Thoracic aorta (tissue), 2 donors: ENCODE measurements at places on chromosomes 2 and 18.

DNA sequence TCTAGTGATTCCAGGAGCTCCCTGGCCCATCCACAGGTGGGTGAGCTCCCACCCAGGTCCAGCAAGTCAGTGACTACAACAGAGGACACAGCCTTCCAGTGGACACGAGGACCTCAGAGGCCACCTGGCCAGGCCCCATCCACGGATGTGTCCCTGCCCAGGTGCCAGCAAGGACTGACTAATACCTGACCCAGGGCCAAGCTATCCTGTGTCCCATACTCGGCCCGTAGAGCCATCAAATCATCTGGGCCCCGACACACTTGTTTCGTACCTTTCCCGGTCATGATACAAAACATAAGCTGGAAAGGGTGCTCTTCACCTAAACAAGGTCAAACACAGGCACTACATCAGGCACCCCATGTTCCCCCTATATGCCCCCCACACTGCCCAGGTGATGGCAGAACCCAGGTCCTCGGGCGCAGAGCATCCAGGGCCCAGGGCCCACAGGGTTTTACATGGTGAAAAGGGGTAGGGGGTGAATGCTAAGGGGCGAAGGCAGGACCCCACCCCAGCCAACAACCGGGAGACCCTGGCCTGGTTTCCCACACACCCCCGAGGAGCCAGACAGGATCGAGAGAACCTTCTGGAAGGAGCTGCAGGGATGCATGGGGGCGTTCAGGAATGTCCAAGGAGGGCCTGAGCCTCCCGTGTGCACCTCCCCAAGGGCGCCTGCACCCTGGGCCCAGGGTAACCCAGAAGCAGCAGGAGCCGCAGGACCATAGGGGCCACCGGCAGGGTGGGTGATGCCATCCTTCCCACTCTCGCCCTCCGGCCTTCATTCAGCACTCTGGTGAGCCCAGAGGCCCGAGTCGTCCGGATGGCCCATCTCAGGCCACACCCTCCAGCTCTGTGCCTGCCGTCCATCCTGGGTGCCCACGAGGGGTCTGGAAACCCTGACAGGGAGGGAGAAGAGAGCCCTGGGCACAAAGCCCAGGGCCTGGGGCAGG is 94.3 kb downstream of the HDAC4 start:
- DNase-seq, result no peak

DNA sequence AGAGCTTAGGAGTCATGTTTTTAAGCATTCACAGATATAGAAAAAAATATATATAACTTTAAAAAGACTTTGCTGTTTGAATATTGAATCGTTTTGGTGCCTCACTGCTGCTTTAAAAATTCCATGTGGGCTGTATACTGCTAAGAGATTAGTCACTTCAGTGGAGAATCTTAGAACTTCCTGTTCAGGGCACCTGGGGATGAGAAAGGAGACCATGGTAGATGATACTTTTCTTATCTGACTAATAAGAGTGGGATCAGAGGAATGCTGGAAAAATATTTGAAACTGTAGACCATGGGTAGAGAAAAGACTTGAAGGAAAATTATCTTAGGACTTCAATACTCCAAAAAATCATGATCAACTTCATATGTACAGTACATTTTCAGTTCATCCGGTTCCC is 442.2 kb upstream of the SETBP1 start:
- DNase-seq, result no peak

- DNase-seq, result no peak
These were observed 84.2 kb upstream of the NCK2 start for GRCh38 chr2:105660489-105660888.

DNA sequence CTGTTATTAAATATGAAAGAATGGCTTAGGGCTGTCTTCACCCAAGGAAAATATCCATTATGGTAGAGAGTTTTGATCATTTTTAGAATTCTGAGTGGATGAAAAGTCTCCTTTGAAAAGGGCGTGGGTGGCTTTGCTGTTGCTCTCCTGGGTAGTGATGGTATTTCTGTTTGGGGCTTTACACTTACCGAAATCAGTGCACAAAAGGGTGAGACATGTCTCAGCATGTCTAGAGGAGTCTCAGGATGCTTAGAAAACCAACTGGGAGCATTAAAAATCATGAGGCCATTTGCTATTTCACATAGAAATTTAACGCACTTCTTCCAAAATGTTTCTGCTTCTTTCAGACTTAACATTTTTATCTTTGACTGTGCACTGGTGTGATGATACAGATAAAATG is 49.6 kb downstream of the ZCCHC2 start:
- no peak for DNase-seq

- no peak for DNase-seq
These were observed 491.5 kb downstream of the NYAP2 start for GRCh38 chr2:225891013-225891412.

GRCh38 chr2:24926602-24927252 is 6.7 kb upstream of the ADCY3 start:
- DNase-seq, result no peak

DNA sequence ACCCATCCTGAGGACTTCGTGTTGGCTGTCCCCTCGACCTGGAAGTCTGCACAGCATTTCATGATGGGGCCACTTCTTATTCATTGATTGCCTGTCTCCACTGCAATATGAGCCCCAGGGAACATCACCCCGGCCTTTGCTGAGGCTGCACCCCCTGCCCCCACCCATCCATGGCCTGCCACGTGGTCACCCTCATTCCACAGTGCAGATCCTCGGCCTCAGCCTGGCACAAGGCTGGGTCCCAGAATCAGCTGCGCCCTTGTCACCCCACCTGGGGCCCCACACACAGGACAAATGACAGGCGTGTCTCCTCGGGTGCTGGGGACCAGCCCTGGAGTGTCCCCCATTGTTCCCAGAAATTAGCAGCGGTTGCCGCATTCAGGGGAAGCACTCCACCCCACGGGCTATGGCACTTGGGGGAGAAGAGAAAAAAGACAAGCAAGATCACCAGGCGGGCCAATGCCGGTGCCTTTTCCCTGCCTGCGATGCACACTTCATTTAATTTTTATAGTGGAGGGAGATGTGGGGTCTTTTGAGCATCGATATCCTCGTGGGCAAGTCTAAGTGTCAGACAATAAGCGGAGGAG is 157.4 kb downstream of the INHBB start:
- no peak for DNase-seq

DNA sequence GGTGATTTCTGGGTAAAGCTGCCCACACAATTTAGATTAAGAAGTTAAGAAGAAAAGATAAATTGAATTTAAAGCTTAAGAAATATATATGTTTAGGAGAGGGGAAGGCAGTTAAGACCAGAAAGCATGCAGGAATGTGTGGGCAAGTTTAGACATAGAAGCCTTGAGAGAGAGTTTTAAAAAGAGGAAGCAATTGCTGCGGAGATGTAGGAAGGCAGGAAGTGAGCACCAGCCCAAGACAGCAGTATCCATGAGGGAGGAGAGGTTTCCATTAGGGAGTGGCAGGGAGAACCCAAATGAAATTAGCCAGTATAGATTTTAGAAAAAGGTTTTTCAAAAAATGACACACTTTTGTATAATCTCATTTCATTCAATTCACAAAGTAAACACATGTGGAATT is 24.3 kb downstream of the DSC2 start:
- no peak for DNase-seq

- DNase-seq, result no peak
These were observed 48.7 kb downstream of the DHRS9 start for GRCh38 chr2:169118060-169118459.

GRCh38 chr2:217279140-217279539 is 419.3 kb upstream of the TNP1 start:
- DNase-seq, result no peak

GRCh38 chr18:21714474-21714873 is 9.9 kb upstream of the ABHD3 start:
- DNase-seq, result no peak

GRCh38 chr2:222609381-222609780 is 46.5 kb downstream of the FARSB start:
- no peak for DNase-seq

- DNase-seq, result no peak
These were observed 31.6 kb downstream of the AOX1 start for GRCh38 chr2:200617156-200618053.

DNA sequence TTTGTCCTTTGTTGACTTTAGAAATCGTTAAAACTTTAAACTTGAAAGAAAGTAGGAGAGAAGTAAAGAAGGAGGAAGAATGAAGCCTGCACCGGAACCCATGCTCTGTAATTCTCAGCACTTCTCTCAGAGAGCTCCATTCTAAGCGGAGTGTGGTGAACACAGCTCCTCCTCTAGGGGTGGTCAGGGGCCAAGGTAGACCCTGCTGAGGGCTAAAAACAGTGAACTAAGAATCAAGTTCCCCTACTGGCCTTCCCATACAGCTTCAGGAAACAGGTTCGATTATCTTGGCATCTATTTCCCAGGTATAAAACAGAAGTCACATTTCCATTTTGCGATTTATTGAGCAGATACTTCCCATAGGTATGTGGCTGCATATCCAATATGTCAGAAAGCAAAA is 92.7 kb upstream of the ASAP2 start:
- DNase-seq, result no peak

DNA sequence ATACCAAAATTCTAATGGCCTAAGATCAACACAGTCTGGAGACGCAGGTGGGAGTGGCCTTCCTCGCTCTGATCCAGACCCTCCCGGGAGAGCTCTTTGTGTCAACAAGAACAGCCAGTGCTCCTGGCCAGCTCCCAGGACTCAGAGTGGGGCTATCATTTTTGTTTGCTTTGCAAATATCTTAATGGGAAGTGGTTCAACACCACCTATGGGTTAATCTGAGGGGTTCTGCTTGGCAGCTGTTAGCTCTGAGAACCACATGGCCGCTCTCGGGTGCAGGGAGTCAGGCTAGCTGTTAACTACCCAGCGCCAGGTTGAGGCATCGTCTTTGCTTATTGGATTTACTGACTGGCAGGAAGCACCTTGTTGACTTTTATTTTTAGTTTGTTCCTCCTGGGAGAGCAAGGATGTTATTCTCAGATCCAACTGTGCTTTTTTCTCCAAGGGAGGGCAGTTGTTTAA is 184.8 kb upstream of the SP5 start:
- DNase-seq, result peak; percentile 23

- DNase-seq, result no peak
These were observed 88.8 kb upstream of the RAB27B start for GRCh38 chr18:54739476-54739875.

DNA sequence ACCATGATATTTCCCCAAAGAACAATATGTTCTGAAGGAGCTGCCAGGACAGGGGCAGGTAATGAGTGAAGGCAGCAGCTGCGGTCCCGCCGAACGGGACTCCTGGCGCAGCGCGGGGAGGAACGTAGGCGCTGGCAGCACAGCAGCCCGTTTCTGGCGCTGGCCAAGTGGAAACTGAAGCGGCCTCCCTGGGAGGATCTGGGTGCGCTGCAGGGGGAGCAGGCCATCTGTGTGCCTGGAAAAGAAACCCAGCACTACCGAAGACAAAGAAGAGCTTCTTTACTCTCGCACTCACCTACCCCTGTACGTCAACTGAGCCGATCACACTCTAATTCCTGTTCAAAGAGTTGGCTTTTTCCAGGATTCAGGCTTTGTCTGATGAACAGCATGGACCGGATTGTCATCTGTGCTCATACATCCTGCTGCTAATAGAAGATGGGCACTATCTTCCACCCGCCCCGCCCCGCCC is 11.8 kb downstream of the G6PC2 start:
- DNase-seq, result no peak

GRCh38 chr2:176114930-176115625 is 1.5 kb upstream of the HOXD10 start:
- no peak for DNase-seq

DNA sequence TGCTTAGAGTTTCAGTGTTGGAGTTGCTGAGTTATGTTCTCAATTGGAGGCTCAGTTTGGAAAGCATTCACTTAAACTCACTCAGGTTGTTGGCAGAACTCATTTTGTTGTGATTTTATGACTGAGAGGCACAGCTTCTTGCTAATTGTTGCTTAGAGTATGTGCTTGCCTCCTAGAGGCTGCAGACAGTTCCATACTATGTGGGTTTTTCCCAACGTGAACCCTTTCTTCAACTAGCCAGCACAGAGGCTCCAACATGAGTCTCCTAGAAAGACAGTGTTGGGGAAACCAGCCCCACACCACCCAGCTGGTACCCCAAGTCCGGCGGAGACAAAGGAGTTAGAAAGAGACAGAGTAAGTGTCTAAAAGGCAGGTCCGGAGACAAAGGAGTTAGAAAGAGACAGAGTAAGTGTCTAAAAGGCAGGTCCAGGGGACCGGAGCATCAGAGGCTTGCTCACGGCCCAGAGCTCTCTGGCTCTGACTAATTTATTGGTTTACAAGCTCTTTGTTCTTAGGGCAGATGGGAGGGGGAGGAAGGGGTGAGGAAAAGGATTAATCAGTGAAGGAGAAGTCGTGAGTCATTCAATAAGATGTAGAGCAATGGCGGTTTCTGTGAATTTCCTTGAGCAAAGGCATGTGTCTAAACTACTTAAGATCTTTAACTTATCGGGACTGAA is 999.7 kb upstream of the LRRTM1 start:
- no peak for DNase-seq

GRCh38 chr2:71939588-71940535 is 207.8 kb downstream of the CYP26B1 start:
- DNase-seq, result no peak

GRCh38 chr18:58604311-58604710 is 24.6 kb downstream of the ALPK2 start:
- no peak for DNase-seq

- no peak for DNase-seq
These were observed 114.7 kb upstream of the CXCR4 start for GRCh38 chr2:136232456-136233172.

- DNase-seq, result no peak
These were observed 38.1 kb downstream of the SDC1 start for GRCh38 chr2:20186855-20187187.

DNA sequence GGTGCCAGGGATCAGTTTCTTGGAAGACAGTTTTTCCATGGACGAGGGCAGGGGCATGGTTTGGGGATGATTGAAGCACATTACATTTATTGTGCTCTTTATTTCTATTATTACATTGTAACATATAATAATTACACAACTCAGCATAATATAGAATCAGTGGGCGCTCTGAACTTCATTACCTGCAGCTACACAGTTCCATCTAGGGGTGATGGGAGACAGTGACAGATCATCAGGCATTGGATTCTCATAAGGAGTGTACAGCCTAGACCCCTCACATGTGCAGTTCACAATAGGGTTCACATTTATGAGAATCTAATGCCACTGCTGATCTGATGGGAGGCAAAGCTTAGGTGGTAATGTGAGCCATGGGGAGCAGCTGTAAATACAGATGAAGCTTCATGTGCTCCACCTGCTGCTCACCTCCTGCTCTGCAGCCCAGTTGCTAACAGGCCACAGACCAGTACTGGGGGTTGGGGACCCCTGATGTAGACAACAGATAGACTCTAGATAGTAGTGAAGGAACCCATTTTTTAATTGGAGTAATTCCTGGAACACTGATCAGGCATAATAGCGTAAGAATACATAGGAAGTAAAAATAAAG is 41.5 kb upstream of the MC4R start:
- DNase-seq, result no peak
